Activated CD4-positive, alpha-beta T cell treated with anti-CD3 and anti-CD28 coated beads for 48 hours (primary cell): ENCODE measurements at places on chromosomes 5 and 9.

GRCh38 chr5:94577466-94578245, 40.7 kb downstream of the KIAA0825 start:
- no peak for DNase-seq

GRCh38 chr9:135134268-135135022, 47.0 kb downstream of the OLFM1 start:
- DNase-seq = no peak

GRCh38 chr9:128724744-128725211, 851 bp upstream of the ZDHHC12 start:
- peak; percentile 65 for DNase-seq

DNA sequence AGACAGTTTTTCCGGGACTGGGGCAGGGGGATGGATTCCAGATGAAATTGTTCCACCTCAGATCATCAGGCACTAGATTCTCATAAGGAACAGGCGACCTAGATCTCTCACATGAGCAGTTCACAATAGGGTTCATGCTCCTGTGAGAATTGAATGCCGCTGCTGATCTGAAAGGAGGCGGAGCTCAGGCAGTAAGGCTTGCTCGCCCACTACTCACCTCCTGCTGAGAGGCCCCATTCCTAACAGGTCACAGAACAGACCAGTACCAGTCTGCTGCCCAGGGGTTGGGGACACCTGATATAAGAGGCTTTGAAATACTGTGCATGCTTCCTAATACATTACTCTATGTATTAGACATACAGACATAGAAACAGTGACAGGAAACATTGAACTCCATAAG, 41.1 kb downstream of the PTPRD start:
- DNase-seq = no peak

DNA sequence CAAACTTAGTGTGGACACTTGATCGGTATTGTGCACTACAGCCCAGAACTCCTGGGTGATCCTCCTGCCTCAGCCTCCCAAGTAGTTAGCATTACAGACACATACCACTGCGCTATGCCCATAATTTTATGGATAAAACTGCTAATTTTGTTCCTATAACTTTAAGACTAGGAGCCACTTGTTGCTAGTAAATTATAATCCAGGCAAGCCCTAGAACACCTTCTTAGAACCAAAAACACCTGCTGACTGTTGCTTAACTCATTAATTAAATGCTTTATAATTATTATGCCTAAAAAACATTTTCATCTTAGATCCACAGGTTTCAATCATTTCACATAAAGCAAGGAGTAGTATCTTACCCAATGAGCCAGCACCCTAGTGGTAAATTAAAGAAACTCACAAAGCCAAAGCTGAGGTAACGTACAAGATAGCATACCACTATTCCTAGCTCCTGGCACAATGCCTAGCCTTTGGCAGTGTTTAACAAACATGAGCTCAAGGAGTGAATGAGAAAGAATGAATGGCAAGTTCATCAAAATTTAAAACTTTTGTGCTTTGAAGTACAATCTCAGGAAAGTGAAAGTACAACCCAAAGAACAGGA, 5.4 kb downstream of the MRPS27 start:
- no peak for DNase-seq

- DNase-seq = no peak
These were observed 417.3 kb downstream of the DMAC1 start for GRCh38 chr9:7382304-7382703.

DNA sequence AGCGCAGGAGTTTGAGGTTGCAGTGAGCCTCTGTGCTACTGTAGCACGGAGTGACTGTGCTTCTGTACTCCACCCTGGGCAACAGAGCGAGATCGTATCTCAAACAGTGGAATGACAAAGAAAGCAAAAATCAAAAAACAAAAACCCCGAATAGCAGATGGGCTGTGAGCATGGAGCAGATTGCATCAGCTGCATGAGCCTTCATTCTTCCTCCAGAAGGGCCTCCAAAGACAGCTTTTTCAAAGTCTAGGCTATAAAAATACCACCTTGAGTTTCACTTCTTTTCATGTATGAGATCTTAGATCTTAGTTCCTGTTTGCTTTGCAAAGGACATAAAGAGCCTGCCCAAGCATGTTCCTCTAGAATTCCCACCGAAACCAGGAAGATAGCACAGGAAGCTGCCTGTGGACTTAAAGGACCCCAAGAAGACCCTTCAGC, 15.0 kb upstream of the HSPB3 start:
- peak; percentile 25 for DNase-seq

- DNase-seq = no peak
These were observed 347.2 kb upstream of the WWC1 start for GRCh38 chr5:167944121-167944852.

GRCh38 chr9:89225587-89225986, 47.0 kb upstream of the SHC3 start:
- DNase-seq = no peak

DNA sequence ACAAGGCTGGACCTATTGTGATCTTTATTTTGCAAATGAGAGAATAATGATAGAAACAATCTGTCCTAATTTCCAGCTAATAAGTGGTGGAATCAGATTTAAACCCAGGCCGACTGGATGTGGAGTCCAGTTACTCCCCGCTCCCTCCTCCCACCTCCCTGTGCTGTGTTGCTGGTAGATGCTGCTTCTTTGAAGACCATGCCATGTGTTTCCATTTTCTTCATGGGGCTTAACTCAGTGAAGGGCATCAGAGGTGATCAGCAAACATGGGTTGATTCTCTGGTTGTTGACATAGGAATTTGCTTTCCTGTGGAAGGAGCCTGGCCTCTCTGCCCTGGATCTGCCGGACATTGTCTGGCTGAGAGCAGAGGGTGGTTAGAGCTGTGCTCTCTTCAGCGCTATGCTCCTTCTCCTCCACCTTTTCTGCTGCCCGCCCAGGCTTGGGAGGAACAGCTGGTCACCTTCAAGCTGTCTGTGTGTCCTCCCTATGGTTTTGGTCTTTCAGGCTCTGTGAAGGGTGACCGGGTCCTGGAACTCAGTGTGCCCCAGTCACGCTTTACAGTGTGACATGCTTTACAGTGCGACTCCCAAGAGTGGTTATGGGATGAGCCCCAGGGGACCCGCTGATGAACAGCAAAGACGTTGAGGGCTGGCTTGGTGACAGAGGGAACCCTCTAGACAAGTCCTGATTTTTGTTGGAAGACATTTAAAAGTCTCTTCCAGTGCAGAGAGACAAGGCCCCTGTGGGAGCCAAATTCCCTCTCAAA, 68.4 kb upstream of the RPS23 start:
- no peak for DNase-seq

GRCh38 chr5:58022055-58022454, 437.8 kb downstream of the PLK2 start:
- DNase-seq = no peak

- DNase-seq = no peak
These were observed 568.5 kb downstream of the RAB3C start for GRCh38 chr5:59151162-59151889.

DNA sequence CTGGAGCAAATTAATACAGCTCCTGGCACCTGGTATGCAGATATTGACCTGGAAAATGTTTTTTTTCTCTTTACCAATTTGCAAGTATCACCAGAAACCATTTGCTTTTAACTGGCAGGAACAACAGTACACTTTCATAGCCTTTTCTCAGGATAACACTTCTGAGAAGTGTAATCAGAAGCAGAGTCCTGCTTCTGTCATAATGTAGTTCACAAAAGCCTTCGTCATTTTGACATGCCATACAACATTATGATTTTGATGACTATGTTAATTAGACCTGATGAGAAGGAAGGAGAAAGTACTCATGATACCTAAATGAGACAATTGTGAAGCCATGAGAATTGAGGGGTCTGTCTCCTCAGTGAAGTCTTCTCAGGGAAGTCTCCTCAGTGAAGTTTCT, 41.1 kb upstream of the CARTPT start:
- DNase-seq = no peak

DNA sequence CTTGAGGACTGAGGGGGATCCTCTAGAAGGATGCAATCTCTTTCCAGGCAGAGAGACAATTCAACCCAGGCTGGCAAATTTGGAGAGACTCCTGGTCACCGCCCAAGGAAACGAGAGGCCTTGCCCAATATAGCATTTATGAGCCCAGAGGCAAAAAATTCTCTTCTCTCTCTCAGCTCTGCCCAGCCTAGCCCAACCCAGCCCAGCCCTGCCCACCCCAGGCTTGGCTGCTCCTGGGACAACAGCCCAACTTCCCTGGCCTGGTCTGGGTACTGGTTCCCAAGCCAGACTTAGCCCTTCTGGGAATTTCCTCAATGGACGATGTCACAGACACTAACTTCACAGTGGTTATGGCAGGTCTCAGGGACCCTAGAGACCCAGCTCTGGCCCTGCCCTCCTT, 116.5 kb downstream of the PSD2 start:
- no peak for DNase-seq

DNA sequence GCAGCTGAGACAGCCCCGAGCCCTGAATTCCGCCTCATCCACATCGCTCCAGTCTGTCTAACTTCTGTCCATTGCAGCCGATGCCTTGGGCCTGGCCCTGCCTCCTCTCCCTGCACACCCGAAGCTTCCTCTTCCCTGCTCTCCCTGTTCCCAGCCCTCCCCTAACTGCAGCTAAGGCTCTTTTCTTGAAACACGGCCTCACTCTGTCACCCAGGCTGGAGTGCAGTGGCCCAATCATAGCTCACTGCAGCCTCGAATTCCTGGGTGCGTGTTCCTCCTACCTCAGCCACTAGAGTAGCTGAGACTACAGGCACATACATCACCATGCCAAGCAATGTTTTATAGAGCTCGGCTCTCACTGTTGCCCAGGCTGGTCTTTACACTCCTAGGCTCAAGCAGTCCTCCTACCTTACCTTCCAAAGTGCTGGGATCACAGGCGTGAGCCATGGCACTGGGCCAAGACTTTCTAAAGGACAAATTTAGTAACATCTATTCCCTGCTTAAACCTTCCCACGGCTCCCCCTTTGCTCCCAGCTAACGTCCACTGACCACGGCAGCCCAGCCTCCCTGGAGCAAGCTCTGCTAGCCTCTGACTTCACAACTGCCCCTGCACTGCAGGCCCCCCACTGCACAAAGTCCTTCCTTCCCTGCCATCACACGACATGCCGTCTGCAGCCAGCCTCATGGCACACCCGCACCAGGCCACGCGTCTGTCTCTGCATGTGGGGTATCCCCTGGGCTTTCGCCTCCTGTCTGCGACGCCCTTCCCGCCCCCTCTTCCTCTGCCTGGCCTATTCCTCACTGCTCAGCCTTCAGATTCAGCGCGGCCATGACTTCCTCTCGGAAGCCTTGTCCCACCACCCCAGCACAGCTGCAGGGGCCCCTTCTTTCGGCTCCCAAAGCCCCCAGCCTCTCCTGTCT, 28.6 kb downstream of the LAMC3 start:
- DNase-seq = no peak

DNA sequence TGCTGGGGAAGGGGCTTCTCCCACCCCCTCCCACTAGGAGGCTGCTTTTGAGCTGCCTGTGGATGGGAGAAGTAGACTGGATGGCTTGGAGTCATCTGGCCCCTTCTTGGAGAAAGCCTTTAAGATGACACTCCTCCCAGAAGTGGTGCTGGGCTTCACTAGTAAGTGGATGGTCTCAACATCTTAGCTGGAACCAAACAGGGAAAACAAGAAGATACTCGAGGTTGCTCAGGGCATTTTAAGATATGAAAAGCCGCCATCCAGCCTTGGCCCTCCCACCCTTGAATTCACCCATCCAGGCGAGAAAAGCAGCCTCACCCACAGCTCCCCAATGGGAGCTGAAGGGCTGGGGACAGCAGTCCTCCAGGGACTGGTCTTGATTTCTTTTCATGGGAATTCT, 7.8 kb upstream of the SMIM32 start:
- DNase-seq = no peak

DNA sequence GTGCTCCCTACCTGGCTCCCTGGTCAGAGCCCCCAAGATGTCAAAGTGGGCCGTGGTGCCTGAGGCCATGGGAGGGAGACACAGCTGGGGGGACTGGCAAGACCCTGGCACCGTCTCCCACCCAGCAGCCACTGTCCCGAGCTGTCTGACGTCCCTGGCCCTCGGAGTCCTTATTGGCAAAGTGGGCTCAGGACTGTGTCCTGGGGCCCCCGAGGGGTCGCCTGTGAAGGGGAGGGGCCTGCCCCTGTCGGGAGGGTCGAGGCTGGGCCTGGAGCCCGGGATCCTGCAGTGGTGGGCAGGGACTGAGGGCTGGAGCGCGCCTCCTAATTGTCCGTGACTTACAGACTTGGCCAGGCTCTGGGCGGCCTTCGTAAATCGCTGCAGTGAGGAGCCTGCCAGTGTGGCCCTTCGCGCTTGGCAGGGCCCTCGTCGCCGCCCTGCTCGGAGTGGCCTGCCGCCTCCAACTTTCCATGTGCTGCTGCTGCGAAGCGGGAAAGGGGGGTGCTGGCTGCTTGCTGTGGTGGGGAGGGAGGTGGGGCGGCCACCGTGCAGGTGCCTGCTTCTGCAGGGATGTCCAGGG, 13.7 kb downstream of the MYMK start:
- DNase-seq = no peak

DNA sequence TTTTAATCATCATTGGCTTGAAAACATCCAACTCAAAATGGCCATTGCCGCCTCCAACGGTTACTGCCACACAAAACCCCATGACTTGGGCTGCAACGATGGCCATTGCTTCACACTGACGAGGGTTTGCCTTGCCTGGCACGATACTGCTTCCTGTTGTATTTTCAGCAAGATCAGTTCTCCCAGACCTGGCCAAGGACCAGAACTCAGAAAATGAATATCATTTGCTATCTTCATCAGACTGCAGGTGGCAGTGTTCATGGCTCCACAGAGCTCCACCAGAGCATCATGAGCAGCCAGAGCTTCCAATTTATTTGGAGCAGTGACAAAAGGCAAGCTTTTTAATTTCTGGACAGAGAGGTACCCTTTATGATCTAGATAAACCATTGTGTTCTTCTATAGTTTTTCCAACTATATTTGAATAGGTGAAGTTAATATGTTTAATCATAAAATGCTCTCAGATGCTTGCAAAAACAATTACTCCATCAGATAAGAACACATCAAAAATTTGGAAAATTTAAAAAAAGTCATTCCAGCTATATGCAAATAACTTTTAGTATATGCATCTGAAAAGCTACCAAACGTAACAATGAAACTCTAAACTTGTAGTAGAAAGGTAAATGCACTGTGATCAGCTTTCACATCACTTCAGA, 10.4 kb downstream of the AMACR start:
- peak; percentile 28 for DNase-seq

DNA sequence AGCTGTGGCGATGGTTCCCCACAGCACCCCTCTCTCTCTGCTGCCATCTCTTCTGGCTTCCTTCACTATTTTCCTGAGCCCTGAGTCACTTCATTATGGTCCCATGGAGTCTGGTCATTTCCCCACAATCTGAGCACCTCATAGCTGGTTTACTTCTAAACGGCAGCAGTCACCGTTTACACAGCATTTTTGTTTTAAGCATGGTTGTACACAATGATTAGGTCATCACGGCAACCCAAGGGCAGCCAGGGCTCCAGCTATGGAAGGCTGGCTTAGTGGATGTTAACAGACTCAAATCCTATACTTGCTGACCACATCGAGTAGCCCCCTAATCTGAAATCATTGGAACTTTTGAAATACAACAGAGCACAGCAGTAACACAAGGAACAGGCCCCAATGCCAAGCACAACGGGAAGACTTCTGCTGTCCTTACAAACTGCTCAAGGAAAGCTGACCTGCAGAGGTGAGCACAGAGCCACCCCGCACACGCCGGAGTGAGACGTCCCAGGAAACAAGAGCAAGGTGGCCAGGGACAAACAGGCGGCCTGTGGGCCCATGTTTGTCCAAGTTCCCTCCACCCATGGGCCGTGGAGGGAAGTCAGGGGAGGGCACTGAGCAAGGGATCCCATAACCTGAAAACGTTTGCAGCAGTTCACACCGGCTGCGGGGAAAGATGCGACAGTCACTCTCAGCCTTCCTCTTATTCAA, 22.9 kb downstream of the CAMSAP1 start:
- DNase-seq = no peak
